ENCODE measurements at places on chromosomes 7 and 10. TPM values are rescaled to one million over a fixed set of nuclear protein-coding genes. Genes with fewer than 3 reads are reported as not detected.

CDK1 gene
- 4.1 TPM for total RNA-seq

MYOF gene
- total RNA-seq = 74.4 TPM

PDE1C gene
- 0.88 TPM for total RNA-seq

FGL2 gene
- total RNA-seq = 31.3 TPM

IGF2BP3 gene
- total RNA-seq = 1.2 TPM

ATG9B gene
- total RNA-seq = 0.27 TPM

TECTB gene
- total RNA-seq = not detected

COL13A1 gene
- total RNA-seq = 1.1 TPM

PRPS1L1 gene
- not detected for total RNA-seq

ABCB1 gene
- 166 TPM for total RNA-seq

DENND2A gene
- total RNA-seq = 4.1 TPM

OPN1SW gene
- total RNA-seq = not detected

CYP26C1 gene
- total RNA-seq = 0.28 TPM

SLC13A4 gene
- total RNA-seq = 0.60 TPM

AOC1 gene
- not detected for total RNA-seq

DRGX gene
- 0.27 TPM for total RNA-seq

CRHR2 gene
- total RNA-seq = not detected

CNPY1 gene
- total RNA-seq = not detected

SPAM1 gene
- not detected for total RNA-seq

PIK3CG gene
- total RNA-seq = 1.3 TPM

AMPH gene
- total RNA-seq = 1.1 TPM

MINDY4 gene
- total RNA-seq = 7.2 TPM

VAX1 gene
- total RNA-seq = not detected

NRBF2 gene
- 15.3 TPM for total RNA-seq

HNRNPF gene
- total RNA-seq = 173 TPM

GRID2IP gene
- total RNA-seq = not detected

UCMA gene
- total RNA-seq = not detected

ADRB1 gene
- 0.53 TPM for total RNA-seq

SGMS1 gene
- total RNA-seq = 60.8 TPM

NRAP gene
- not detected for total RNA-seq

C10orf90 gene
- not detected for total RNA-seq

APBB1IP gene
- total RNA-seq = 10.5 TPM

PRKRIP1 gene
- 32.2 TPM for total RNA-seq
